Motor neuron (in vitro differentiated cells): ENCODE measurements at places on chromosomes 5 and 9.

DNA sequence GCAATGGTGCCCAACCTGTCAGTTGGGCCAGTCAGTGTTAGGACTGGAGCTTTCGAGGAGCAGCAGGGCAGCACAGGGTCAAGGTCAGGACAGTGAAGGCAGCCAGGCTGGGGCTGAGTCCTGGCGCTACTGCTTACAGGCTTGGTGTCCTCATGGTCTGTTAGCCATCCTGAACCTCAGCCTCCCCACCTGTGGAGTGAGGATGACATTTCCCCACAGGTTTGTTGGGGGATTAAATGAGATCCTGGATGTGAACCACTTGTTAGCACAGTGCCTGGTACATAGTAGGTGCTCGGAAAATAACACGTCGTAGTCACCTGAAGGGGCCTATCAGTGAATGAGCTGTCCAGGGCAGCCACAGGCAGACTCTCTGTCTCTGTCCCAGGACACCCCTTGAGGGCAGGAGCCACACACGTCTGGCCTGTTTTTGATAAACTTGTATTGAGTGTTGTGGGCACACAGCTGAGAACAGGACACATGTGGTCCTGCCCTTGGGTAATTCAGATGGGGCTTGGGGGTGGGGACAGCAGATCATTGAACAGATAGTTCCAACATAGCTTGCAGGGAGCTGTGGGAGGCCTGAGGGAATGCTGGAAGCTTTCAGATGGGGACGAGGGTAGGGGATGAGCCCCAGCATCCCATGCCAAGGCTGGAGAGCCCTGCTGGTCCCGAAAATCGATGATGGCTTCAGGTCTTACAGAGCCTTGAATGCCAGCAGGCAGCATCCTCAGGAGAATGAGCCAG, 69.3 kb downstream of the AMBP start:
- ATAC-seq, result no peak

GRCh38 chr9:136075881-136076678, 19.0 kb downstream of the NACC2 start:
- ATAC-seq, result no peak

DNA sequence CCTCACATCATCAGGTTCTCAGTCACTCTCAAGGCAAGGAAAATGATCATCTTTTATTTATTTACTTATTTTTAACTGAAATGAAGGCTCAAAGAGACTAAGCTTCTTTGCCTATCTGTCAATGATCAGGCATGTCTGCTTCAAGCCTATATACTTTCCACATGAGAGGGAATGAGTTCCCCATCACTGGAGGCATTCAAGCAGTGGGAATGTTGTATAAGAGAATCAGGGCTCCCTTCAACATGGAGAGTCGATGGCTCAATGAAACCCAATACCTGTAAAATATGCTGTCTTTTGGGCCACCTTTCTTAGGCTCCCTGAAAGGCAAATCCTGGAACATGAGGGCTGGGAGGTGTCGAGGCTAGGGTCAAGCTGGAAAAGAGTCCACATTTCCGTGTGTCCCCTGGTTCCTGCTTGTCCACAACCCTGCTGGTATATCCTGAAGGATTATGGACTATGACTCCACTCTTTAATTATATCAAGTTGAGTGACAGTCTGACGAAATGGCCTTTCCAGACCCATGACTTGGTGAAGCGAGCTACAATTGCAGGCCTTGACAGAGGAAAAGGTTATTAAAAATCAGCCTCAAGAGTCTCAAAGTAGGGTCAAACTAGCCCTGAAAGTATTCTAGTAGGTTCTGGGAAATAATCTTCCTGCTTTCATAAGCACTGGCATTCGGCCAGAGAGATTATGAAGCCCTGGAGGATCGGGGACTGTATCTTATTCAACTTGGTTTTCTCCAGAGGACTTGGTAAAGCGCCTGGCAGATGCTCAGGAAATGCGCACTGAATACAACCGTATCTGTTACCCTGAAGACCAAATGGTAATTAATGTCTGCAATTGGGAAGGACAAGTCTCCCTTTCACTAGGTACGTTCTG, 145.9 kb upstream of the TBC1D2 start:
- peak; percentile 26 for ATAC-seq

DNA sequence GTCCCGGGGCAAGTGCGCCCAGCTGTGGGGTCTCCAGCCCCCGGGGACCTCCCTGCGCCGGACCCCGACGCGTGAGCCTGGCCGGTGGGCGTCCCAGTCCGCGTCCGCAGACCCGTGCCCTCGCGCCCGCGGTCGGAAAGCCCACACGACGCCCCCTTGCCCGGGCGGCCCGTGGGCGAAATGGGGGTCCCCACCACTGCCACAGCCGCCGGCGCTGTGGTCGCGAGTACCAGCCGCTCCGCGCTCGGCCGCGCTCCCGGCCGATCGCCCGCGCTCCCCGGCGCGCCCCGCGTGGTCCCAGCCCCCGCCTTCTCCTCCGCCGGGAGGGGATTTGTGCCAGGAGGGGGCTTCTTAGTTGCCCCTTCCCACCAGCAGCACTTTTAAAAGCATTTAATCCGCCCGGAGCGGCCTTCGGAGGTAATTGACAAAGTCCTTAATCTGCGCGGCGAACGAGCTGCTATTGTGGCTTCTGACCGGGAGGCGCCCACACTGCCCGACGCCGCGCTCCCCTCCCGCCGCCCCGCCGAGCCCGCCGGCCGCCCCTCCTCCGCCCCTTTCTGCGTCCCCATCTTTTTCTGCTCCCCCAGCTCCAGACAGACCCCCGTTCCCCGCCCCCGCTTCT, 469 bp upstream of the FIBCD1 start:
- no peak for ATAC-seq

GRCh38 chr5:139776861-139777260, 18.7 kb upstream of the PSD2 start:
- no peak for ATAC-seq

- no peak for ATAC-seq
These were observed 45.8 kb downstream of the MOCS2 start for GRCh38 chr5:53063791-53064190.

GRCh38 chr5:149453618-149454415, 74.7 kb upstream of the IL17B start:
- no peak for ATAC-seq

- ATAC-seq, result no peak
These were observed 38.5 kb upstream of the OR2S2 start for GRCh38 chr9:35996358-35996970.

GRCh38 chr5:67297376-67297775, 100.8 kb upstream of the CD180 start:
- ATAC-seq, result no peak

DNA sequence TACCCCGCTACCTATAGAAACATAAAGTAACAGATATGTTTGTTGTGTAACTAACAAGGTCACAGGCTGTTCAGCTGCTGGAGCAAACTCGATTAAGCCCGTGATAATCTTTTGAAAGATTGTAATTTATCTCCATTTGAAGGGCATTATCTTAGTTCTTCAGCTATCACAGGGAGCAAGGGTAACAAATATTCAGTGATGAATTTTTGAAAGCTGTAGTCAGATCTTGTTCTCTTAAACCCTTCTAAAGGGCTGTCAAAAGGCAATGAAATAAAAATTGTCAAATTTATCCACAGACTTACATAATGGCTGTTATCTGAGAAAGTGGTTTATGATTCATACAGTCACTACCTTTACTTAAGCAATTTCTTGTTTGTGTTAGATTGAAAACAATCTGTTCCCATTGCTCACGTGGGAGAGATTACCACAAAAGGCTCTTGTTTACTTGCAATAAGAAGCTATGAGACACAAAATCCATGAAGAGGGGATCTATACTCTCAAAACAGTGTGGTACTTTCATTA, 78.3 kb upstream of the ZNF608 start:
- ATAC-seq, result no peak

DNA sequence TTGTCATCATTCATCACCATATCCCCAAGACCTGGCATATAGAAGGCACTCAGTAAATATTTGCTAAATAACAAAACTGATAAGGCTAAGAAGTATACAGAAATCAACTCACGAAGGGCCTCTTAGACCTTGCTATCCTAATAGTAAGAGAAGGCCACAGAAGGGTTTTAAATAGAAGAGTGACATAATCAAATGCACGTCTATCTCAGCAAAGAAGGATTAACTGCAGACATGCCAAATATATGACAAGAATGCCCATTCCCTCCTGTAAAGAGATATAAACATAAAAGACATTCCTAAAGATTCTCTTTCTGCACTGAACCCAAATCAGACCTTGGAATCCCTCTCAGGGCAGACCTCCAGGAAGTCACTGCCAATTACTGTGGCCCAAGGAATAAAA, 34.1 kb downstream of the ECPAS start:
- no peak for ATAC-seq

- no peak for ATAC-seq
These were observed 1.8 kb downstream of the TMOD1 start for GRCh38 chr9:97502984-97503861.

GRCh38 chr5:91024206-91024605, 358.9 kb downstream of the ARRDC3 start:
- no peak for ATAC-seq

- no peak for ATAC-seq
These were observed 9.3 kb downstream of the SLC25A48 start for GRCh38 chr5:135843571-135844337.

DNA sequence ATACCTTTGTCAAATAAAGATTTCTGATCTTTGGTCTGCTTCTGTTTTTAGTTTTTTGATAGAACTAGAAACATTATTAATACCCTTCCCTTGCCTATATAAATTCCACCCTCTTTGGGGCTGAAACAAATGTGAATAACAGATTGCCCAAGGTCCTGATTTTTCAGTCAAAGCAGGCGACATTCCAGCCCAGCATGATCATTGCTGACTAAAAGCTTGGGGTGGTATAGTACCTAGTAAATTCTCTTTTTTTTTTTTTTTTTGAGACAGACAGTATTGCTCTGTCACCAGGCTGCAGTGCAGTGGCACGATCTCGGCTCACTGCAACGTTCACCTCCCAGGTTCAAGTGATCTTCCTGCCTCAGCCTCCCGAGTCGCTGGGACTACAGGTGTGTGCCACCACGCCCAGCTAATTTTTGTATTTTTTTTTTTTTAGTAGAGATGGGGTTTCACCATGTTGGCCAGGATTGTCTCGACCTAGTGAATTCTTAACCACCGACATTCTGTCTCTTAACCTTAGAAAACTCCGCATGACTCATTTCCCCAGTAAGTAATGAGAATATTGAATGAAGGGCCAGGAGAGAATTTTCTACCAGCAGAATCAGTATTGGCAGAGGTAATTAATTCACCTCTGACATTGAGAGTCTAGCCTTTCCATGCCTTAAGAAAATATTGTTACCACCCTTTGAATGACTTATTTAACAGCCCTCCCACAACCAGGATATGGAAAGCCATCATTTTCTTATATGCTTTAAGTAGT, 226.4 kb downstream of the GNA14 start:
- ATAC-seq, result no peak

DNA sequence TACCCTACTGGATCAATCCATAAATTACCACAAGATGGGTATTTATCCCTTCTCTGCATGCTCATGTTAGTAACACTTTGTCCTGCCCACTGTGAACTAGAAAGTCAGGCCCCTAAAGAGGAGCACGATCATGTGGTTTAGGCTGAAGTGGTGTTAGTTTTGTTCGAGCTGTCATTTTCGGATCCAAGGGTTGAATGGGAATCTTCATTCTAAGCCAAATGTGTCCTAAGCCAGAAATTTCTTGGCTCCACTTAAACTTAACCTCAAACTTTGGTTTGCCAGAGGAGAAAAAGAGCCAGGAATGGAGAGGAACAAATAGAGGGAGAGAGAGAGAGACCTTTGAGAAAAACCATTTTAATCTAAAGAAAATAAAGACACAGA, 837.7 kb upstream of the ZNF608 start:
- no peak for ATAC-seq

GRCh38 chr5:60535198-60535597, 164.8 kb downstream of the DEPDC1B start:
- ATAC-seq, result no peak

DNA sequence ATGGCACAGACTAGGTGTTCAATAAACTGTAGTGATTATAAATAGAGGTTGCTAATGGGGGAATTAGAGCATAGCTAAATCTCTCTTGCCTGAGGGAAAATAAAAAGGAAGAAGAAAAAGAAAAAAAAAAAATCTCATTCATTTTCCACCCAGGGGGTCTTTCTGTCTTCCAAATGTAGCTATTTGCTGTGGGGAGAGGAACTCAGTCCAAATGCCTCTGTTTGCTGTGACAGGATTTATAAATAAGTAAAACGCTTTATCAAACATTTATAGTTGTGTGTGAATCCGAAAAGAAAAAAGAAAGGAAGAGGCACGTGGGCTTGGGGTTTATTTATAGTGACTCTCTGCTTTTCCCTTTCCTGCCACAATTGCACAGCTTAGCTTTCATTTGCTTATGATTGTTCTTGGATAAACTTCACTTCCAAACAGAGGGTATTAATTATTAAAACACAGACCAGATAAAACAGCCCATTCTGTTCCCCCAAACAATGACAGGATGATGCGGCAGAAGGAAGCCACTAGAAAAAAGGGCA, 245.7 kb downstream of the ASTN2 start:
- ATAC-seq, result no peak

- peak; percentile 91 for ATAC-seq
These were observed 146.2 kb downstream of the GOLPH3 start for GRCh38 chr5:32027717-32028458.

- no peak for ATAC-seq
These were observed 182.5 kb downstream of the PSAT1 start for GRCh38 chr9:78479441-78479840.

DNA sequence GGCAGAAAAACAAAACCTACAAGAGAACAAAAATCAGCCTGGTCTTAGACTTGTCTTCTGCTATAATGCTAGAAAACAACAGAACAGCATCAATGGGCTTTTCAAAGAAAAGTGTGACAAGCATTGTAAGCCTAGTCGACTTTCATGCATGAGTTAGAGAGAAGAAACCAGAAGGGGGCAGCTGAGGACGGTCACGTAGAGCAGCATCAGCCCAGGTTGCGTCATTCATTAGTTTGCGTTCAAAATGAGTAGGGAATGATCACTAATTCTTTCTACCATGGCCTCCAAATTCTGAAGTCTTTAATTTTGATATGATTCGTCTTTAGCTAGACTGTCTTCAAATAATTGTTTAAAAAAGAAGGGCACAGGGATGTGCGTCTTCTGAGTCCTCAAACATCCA, 4.7 kb upstream of the ISCA1 start:
- no peak for ATAC-seq

DNA sequence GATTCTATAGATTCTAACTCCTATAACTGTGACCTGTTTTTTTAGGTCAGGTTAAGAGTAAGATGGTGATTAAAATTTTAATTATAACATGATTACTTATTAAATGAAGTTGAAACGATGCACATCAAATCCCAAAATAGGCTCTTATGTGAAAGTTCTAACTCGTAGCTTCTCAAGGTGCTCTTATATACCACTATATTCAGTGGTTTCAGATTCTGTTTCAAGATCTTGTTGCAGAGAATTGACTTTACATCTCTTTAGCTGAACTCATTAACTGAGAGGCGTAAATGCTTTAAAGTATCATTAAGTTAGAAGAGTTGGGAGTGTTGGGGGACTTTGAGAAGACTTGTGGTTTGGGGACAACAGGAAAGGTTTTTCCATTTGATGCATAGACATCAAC, 1399.8 kb downstream of the PTPRD start:
- no peak for ATAC-seq

DNA sequence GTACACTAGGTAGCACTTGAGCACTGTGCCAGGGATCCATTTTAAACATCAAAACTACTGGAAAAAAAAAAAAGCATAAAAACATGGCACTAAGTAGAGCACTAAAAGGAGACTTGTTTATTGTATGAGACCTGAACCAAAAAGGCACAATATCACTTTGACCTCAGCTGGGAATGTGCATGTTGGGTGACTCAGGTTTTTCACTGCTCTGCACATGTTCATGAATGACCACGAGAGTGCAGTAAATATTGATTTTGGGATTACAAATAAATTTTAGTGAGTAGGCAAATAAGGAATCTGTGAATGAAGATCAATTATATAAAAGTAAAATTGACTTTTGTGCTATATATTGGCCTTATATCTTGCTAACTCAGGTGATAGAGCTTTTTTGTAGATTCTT, 11.8 kb downstream of the RMI1 start:
- no peak for ATAC-seq
